IPS-NIHi11 (cell line): ENCODE measurements at places on chromosomes 11 and 22.

GRCh38 chr11:9066433-9066925 lies 24.9 kb downstream of the SCUBE2 start:
- DNase-seq = no peak

GRCh38 chr22:22022255-22022840 lies 39.8 kb upstream of the TOP3B start:
- DNase-seq = no peak

DNA sequence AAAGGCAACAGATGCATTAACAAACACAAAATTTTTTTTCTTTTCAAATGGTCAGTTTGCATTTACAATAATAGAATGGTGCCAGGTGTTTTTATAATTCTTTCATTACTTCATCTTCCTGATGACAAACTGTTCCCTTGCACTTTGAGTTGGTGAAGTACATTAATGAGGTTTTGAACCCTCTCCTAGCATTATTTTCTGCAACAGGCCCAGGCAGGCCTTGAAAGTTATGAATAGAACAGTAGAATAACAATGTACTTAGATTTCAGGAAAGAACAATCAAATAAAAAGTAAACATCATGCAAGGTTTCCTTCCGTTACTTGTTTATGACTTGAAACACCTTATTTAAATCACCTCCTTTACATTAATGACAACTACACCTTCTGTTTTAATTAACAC lies 9.6 kb downstream of the BTG4 start:
- DNase-seq = no peak

- DNase-seq = no peak
Measured at GRCh38 chr11:32573228-32573627, 10.4 kb upstream of the EIF3M start.

GRCh38 chr22:45657701-45658100 lies 13.9 kb upstream of the ATXN10 start:
- no peak for DNase-seq

DNA sequence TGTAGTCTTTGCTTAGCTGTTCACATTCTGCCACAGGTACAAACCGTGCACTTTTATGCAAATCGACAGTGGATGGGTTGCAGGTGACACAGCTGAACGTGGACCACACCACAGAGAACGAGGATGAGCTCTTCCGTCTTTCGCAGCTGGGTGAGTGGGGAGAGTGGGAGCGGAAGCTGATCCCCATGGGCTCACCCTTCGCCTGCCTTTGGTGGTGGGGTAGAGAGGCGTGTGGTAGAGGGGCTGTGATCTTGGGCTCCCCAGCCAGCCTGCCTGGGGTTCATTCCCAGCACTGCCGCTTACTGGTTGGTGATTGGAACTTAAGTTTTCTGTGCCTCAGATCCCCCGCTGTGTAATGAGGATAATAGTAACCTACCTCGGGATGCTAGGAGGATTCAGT lies 19.1 kb downstream of the TAB1 start:
- no peak for DNase-seq

DNA sequence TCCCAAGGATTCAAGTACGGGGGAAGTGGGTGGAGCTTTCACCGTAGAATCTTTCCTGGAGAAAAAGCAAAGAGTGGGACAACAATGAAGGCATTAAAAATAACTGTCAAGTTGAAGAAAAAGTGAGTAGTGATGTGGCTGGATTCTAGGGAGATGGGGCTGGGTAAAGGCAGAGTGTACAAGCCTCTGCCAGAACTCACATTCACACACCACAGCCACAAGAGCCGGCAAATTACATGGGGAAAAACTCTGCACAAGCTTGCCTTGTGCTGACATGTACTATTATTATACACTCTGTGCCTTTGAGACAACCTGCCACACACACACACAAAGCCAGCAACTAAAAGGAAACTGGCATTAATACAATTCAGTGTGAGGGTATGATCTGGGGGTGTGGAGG lies 182.6 kb downstream of the LARGE1 start:
- DNase-seq = no peak

GRCh38 chr11:14158393-14158792 lies 195.9 kb downstream of the SPON1 start:
- DNase-seq = no peak

DNA sequence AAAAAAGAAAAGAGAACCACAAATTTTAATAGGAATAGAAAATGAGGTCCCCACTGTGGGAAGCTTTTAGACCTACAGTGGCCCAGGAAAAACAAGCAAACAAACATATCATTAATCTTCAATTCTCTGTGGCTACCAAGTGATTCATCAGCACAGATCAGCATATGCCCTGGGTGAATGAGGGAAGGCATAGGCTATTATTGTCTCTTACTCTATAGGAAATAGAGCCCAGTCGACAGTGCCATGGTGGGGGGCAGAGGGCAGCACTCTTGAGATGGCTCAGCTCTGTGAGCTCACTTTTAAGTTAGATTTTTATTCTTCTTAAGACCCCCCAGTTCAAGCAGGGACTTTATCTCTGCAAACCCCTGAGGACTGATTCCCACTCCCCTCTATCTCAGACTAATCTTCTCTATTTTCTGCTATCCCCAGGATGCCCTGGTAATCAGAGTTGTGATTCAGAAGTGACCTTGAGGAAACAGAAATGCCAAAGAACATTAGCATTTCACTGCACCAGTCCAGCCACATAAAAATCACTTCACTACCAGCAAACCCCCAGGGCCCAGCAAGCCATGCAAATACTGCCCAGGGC lies 9.5 kb upstream of the FEZ1 start:
- no peak for DNase-seq

DNA sequence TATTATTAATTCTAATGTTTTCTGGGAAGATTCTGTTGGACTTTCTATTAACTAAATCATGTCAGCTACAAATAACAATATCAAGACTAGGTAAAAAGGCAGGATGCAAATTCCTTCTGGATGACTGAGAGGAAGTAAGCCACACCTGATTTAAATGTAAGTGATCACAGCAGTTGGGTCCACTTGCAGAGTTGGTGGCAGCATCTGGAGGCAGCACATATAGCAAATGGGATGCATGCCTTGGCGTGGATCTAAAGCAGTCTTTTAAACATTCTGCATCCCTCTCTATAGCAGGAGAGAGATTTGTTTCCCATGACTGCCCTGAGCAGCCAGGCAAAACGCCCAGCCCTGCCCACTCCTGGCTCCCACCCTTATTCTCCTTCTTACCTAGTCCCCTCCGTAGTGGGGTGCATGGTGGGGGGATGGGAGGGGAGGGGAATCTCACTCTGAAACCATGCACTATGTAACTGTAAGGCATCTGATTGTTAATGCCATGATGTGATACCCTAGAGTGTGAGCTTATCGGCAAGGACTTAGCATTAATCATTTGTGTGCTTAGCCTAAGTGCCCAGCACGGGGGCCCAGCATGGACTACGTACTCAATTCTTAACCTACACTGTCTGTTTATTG lies 130.3 kb downstream of the EFCAB6 start:
- no peak for DNase-seq

GRCh38 chr11:15493921-15494620 lies 379.3 kb downstream of the INSC start:
- DNase-seq = no peak

- DNase-seq = no peak
Measured at GRCh38 chr22:28016781-28017557, 97.9 kb upstream of the PITPNB start.

DNA sequence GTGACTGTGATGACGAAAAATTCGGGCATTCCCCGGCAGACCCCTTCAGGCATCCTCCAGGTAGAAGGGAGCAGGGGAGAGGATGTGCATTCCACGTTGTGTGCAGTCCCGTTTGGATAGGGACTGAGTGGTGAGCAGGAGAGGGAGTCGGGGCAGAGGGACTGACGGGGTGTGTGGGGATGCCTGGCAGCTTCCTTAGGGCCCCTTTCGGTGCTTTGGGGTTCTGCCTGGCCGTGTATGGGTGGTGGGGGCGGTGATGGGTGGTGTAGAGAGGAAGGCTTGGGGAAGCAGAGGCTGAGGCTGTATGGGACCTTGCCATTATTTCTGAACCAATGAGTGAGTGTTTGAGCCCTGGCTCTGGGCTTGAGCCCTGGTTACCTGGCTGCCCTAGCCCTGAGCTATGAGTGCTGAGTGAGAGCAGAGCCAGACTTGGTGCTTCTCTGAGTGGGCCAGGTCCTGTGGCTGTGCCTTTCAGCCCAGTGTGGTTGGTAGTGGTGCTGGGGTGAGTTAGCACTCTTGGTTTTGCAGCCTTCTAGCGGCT lies 914 bp downstream of the INPPL1 start:
- no peak for DNase-seq

DNA sequence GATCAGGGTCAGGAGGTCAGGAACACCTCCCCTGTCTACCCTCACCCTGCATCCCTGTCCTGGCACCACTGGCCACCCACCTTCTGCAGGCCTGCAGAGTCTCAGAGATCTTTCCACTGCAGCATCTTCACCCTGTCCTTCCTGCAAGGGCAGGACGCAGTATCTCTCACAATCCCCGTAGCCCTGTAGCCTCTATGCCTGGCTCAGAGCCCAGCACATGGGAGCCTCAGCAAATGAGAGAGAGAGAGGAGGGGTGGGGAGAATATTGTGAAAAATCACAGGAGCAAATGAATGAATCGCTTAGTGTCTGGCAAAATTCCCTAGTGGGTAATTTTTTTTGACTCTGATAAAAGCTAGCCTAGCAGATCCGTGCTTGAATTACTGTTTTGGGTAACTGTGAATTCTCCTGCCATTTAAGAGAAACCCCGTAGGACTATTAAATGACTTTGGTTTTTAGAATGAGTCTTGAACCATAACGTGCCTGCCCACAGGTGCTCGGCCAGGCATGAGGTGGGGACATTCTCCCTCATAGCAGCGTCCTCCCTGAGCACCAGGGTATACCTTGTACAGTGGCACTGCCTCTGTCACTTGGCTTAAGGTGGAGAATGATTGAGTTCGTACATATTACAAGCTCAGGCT lies 91.5 kb downstream of the MORC2 start:
- peak; percentile 14 for DNase-seq

DNA sequence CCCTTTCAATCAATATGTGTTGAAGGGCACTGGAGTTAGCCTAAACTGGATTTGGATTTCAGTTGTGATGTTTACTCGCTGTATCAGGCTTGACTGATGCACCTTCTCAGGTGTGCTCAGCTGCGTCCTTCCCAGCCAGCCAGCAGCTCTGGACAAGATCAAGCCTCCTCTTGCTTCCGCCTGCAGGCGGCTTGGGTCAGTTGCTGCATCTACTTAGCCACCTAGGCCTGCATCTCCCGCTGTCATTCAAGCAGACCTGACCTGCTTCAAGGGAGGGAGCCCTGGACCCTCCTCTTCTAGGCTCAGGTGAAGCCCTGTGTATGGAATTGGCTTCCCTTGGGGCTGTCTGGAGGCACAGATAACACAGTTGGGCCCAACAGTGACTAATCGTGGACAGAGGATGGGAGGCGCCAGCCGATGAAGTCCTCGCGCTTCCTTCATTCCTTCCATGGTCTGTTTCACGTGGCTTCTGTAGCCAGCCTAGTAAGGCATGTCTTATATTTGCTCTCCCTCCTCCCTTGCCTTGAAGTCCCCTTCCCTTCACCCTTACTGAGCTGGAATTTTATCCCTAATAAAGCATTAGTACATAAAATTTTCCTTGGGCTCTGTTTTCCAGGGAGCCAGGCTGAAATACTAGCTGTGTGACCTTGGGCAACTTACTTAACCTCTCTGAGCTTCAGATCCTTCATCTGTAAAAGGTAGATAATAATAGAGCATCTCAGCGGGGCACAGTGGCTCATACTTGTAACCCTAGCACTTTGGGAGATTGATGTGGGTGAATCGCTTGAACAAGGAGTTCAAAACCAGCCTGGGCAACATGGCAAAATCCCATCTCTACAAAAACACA lies 2.1 kb upstream of the LHFPL7 start:
- no peak for DNase-seq

- peak; percentile 52 for DNase-seq
Measured at GRCh38 chr11:129374993-129375750, 476 bp upstream of the BARX2 start.

DNA sequence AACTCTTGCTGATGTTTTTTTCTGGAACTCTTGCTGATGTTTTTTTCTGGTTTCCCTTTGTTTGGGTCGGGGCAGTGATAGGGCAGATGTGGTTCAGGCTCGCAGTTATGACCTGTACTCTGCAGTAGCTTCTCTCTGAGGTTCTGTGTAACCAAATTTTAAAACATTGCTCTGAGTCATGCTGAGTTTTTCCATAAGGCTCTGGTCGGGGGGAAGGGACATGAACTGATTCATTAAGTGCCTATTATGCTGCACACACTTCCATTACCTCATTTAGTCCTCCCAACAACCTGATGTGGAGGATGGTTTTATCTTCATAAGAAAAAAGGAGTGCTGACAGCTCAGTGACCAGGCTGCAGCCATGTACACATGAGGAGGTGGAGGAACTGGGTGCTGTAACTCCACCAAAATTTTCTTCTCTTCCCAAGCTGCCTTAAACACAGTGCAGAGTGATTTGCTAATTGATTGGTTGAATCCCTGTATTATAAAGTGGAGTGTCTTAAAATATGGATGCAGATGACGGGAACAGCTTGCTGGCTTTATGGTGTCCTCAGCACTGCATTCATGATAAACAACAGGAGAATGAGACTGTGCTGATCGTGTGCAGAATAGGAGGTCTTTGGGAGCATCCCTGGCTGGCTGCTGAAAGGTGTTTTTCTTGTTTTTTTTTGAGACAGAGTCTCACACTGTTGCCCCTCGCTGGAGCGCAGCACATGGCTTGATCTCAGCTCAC lies 19.1 kb downstream of the TNRC6B start:
- no peak for DNase-seq

DNA sequence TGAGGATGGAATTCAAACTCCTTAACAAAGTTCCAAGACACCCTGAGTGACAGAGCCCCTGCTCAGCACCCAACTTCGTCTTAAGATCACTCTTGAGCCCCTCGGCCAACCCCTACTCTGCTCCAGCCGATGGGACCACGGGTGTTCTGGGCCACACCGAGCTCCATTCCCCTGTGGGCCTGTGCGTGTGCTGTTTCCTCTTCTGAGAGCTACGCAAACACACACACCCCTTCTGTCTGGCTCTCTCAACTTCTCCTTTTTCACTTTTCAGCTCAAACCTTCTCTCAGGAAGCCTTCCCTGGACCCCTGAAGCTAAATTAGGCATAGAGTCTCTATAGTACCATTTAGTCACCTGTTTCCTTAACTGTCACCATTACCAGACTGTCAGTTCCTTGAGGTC lies 37.5 kb upstream of the NNMT start:
- no peak for DNase-seq

DNA sequence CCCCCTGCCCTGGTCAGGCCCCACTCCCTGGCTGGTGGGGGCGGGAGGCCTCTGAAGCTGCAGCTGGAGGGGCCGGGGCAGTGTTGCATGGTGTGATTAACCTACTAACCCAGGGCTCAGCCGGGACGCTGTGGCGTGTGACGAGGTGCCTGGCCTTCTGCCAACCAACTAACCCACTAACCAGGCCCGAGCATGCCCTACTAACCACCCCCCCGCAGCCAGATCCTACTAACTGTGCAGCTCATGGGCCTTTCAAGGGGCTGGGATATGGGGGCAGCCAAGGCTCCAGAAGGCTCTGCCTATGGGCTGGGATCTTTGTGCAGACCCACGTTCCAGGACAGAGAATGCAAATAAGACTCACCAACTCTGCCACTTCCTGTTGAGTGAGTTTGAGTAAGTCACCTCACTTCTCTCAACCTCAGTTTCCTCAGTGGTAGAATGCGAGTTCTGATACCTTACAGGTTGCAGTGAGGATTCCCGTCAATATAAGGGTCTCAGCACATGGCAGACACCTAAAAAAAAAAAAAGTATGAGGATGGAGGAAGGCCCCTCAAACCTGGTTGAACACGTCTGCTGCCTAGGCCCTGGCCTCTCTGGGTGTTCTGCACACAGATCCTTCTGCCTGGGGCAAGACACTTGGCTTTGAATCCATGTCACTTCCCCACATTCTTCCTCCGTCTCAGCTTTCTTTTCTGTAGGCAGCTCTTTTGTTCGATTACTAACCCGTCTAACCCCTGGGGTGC lies 14.1 kb downstream of the MIAT start:
- DNase-seq = no peak
